Small intestine (tissue), 16 donors: ENCODE measurements at places on chromosomes 1 and 21.

- no peak for DNase-seq
Measured at GRCh38 chr1:234246638-234247116, 126.6 kb upstream of the COA6 start.

- peak; percentile 26 for DNase-seq
Measured at GRCh38 chr1:176205332-176205914, 1.7 kb downstream of the COP1 start.

- DNase-seq: no peak
Measured at GRCh38 chr1:174800216-174800851, 199.4 kb upstream of the CACYBP start.

DNA sequence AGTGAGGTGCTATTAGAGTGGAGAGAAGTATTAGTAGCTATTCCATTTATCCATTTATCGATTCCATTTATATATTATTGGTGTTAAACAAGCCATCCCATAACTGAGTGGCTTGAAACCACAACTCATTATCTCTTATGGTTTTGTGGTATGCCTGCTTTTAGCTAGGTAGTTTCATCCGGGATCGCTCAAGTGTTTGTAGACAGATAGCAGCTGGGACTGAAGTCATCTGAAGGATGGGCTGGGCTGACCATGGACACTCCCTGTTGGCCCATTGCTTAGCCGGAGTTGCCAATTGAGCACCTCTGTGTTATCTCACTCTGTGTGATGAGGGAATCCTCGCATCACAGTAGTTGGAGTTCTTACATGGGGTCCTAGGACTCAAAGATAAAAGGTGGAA, 622.5 kb downstream of the PLA2G4A start:
- no peak for DNase-seq
